Cardiac muscle cell (in vitro differentiated cells and primary cell): ENCODE measurements at places on chromosomes 1 and 21. TPM values are rescaled to one million over a fixed set of nuclear protein-coding genes. Genes with fewer than 3 reads are reported as not detected.

GRCh38 chr1:54519709-54520108 lies 28.3 kb upstream of the ACOT11 start:
- no peak for DNase-seq

DNA sequence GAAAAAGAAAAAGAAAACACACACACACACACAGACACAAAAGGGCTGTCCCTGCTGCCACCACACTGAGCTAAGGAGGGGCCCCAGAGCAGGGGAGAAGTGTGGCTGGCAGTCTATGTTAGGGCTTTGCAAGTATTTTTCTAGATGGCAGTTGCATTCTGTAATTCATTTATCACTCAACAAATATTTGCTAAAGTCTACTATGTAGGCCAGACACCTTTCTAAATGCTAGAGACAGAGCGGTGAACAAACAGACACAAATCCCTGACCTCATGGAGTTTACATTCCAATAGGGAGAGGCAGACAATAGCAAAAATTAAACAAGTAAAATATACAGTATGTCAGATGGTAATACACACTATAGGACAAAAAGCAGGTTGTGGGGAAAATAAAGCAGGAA lies 20.2 kb downstream of the WDR64 start:
- no peak for DNase-seq

DNA sequence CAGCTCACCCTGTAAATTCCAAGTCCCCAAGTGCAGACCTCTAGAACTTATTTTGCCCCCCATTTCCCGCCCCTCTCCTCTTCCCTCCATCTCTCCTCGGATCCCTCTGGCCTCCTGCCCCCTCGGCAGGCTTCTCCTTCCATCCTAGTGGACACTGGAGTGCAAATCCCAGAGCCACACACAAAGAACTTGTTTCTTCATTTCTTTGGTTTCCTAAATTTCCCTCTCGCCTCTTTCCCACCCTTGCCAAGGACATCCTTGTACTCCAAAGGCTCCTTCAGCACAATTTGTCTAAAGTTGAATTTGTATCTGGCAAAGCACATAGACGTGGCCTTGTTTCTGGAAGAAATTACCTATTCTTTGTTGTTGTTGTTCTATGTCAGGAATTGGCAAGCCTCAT lies 17.5 kb downstream of the UMODL1 start:
- no peak for DNase-seq

DNA sequence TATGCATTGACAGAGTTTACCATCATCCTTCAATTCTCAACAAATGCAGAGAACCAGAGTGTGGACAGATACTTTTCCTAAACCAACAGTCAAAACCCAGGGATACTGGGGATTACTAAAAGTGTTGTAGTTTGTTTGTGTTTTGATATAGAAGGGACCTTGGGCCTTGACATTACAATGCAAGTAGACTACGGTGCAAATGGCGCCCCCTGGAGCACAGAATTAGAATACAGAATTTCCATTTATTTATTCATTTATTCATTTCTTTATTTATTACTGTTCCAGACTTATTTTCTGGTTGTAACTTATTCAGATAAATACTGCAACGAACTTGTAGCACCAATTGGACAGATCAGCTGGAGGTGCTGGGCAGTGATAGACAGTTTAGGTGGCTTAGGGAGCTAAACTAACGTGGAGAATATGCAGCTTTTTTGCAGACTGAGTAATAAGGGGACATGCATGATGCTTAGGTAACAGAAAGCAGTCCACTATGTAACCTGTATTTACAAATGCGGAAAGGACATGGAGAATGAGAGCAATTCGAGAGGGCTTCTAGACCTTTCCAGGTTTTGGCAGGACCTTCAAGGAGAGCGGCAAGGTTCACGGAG lies 42.6 kb downstream of the KIRREL1 start:
- peak; percentile 64 for DNase-seq

Gene SELP
- polyA plus RNA-seq = not detected in 2 replicates

Gene PLOD1
- polyA plus RNA-seq = 149 and 167 TPM in 2 replicates

DNA sequence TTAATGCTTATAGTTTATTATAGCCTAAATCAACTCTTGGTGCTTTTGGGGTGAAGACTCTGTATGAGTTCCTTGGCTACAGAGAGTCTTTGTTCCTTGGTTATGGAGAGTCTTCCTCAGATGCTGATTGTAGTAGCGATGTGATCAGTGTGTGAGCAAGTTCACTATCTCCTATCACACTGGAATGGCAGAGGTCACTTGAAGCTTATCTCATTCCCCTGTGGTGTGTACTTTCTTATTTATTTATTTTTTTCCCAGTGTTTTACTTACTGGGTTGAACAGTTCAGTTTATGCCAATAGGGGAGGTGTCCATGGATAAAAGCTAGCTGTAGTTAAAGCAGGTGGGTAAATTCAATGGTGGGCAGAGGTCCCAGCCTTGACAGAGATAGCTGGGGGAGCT lies 20.1 kb upstream of the MAB21L3 start:
- DNase-seq = no peak

Gene TAS1R1
- 0.17 TPM in 1 of 2 replicates, not detected in the other for polyA plus RNA-seq

Gene DAB1
- polyA plus RNA-seq = 24.1 and 32.5 TPM in 2 replicates

DNA sequence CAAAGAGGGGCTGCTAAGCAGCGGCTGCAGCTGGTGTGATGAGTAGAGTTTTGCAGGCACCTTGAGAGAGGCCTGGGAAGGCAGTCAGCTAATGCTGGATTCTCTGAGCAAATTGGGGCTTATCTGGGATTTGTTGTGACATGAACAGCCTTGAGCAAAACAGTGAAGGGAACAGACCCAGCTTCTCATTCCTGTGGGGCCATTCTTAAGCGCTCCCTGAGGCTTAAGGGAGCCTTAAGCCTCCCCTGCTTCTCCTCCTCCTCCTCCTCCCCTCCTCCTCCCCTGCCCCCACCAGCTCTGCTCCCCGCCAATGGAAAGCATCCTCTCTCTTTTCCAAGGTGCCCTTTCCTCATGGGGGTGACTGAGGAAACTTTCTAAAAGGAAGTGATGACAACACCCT lies 21.3 kb downstream of the HMGCS2 start:
- DNase-seq = no peak
